ENCODE measurements at places on chromosomes 2 and 18.

GRCh38 chr2:161761160-161761559, 136.9 kb downstream of the SLC4A10 start:
- DNase-seq = no peak

- peak; percentile 71 for DNase-seq
These were observed 29.2 kb upstream of the TEX44 start for GRCh38 chr2:231563378-231563961.

- no peak for DNase-seq
These were observed 27.6 kb upstream of the RMDN2 start for GRCh38 chr2:37897511-37897910.

DNA sequence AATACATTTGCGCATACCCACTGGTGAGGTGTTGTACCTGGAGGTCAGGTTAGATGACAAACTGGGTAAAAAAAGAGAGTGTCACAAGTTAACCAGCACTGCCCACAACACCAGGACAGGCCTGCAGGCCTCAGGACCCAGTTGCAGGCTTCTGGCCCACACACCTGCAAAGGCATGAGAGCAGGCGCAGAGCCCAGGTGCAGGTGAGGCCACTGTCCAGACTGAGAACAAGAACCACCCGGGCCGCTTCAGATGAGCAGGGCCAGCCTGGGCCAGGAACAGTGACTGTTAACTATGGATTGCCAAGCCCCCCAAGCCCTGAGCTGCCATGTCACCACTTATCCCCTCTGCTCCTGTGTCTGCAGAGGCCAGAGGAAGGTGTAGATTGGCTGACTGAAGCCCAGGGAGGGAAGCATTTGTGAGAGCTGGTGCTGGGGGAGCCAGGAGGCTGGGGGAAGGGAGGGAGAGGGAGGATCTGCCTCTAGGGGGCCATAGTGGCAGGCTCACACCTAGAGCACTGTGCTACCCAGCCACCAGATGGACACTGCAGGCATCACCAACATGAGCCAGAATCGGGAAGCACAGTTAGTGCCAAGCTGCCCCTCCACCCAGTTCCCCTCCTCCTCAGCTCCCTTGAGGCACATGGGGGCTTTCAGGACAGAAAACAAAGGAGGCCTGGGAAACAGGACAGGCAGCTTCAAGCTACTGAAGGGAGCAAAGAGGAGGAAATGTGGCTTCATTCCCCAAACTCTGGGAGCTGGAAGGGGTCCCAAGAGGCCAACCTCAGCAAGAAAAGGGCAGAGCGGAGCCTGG, 35.4 kb downstream of the SFXN5 start:
- DNase-seq = no peak

GRCh38 chr2:119405151-119405550, 26.5 kb upstream of the TMEM37 start:
- no peak for DNase-seq

DNA sequence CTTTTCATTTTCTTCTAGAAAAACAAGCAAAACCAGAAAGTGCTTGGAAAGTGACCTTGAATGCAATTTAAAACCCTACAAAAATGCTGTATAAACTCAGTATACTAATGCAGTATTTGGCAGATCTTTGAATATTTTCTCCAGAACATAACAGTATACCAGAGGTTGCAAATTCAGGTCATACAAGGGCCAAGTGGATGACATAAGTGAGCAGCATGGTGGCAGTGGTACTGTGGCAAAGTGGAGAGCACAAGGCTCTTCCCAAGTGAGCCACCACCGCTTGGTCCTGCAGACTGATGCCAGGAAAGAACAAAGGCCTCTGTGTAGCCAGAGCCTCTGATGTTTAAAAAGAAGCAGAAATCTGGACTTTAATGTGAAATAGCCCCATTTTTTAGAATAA, 33.1 kb downstream of the METTL4 start:
- DNase-seq = no peak

- DNase-seq = no peak
These were observed 932.2 kb downstream of the TDRD15 start for GRCh38 chr2:22055784-22056620.

GRCh38 chr2:67599561-67599960, 202.4 kb downstream of the ETAA1 start:
- DNase-seq = no peak

DNA sequence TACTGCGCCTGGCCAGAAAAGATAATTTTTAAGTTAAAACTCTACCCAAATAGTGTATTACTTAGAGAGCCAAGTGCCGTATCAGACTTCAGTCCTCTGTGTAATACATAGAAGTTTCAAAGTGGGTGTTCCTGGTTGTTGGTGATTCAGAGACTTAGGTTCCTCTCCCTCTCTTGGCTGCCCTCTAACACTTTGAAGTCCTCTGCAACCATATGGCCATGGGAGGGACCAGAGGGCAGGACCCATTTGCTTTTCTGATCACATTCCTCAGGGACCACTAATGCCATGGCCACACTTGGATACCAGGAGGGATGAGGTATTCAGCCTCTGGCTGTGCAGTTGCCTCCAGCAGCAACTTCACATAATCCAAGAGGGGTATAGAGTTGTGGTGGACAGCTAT, 131.5 kb downstream of the CAPN13 start:
- no peak for DNase-seq

GRCh38 chr18:46239549-46239948, 135.4 kb downstream of the HAUS1 start:
- no peak for DNase-seq

GRCh38 chr2:161625314-161625919, 1.2 kb downstream of the SLC4A10 start:
- DNase-seq = peak; percentile 75

DNA sequence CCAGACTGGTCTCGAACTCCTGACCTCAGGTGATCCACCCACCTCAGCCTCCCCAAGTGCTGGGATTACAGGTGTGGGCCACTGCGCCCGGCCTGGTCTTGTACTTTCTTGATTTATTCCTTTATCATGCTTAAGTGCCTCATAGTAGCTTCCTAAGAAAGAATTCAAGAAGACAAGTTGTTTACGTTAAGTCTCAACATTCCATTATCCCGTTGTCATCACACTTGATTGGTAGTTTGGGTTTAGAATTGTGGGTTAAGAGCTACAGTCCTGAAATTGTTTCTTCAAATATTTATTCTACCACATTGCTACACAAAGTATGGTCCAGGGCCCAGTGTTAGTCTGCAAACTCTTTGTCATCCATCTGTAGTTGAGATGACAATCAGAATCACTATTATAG, 194.0 kb downstream of the VWC2L start:
- DNase-seq = no peak

GRCh38 chr2:235286622-235287374, 207.0 kb upstream of the AGAP1 start:
- no peak for DNase-seq

- no peak for DNase-seq
These were observed 69.5 kb downstream of the BIN1 start for GRCh38 chr2:127037476-127037875.

DNA sequence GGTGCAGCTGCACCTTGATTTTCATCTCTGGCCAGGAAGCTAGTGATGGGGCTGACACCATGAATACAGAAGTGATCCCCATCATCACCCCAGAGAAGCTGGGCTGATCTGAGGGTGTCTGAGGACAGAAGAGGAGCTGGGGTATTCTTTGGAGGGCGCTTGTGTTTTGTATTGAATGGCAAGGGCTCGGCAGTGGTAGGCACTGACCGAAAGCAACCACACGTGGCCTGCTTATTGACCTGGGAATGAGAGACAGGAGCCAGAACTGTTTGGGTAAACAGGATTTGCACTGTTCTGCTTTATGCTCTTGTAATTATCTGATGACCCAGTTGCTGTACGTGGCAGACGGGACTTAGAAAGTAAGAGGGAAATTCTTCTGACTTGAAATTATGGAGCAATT, 62.6 kb upstream of the RPL31 start:
- no peak for DNase-seq

GRCh38 chr2:30448308-30448707, 1.3 kb downstream of the LCLAT1 start:
- no peak for DNase-seq

GRCh38 chr2:71492112-71492511, 38.8 kb downstream of the DYSF start:
- no peak for DNase-seq

DNA sequence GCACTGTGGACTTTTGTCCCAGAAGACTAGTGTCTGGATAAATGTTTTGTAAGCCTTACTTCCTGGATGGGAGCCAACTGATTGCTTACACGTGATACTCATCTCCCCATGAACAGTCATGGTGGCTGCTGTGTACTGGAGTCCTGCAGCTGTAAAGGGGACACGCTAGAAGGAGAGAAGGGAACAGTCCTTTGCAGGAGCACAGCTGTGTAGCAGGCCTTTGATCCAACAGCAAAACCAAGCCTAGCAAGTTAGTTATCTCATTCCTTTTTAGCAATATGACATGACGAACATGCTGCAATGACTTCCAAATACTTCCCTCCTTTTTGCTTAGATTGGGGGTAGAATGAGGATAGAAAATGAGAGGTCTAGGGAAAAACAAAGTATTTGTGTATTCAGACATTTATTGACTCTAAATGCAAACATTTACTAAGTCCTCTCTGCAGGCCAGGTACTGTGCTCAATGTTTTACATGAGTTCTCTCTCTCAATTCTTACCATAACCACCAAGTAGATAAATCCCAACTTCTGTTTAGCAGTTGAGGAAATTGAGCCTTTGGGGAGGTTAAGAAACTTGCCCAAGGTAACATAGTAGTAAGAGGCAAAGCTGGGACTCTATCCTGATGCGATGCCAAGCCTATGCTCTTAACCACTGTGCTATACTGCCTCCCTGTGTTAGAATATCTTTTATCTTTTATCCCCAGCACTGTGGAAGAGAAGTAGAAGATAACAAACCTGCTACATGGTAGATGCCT, 55.4 kb upstream of the CD28 start:
- no peak for DNase-seq
